ENCODE measurements at places on chromosomes 16 and 17.

GRCh38 chr17:53662608-53663007 lies 160.1 kb upstream of the KIF2B start:
- no peak for DNase-seq

DNA sequence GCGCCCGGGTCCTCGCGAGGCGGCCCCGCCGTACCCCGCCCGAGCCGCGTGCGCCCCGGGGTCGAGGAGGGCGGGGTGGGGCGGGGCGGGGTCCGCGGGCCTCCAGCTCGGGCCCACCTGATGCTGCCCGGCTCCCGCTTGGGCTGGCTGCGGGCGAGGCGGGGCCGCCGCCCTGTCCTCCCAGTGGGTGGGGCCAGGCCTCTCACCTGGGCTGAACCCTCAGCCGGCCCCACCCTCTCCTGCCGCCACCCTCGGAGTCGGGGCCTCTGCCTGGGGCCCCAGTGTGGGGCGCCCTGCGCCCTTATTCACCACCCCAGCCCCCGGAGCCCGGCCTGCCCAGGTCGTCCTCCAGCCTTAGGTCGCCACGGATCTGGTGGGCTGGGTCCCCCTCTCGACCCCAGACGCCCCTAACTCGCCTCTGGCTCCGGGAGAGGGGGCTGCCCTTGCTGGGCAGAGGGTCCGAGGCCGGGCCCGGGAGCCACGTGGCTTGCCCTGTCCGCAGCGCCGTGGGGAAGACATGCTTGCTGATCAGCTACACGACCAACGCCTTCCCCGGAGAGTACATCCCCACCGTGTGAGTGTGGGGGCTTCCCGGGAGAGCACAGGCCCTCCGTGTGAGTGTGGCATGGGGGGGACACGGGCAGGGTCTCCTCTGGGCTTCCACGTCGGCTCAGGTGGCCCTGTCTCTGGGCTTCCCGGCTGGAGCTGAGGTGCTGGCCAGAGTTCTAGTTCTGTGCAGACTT lies 578 bp downstream of the RAC3 start:
- no peak for DNase-seq

DNA sequence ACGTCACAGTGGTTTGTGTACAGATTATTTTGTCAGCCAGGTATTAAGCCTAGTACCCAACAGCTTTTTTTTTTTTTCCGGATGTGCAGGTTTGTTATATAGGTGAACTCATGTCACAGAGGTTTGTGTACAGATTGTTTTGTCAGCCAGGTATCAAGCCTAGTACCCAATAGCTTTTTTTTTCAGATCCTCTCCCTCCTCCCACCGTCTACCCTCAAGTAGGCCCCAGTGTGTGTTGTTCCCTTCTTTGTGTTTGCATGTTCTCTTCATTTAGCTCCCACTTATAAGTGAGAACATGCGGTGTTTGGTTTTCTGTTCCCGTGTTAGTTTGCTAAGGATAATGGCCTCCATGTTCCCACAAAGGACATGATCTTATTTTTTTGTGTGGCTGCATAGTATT lies 19.9 kb downstream of the RPTOR start:
- no peak for DNase-seq

DNA sequence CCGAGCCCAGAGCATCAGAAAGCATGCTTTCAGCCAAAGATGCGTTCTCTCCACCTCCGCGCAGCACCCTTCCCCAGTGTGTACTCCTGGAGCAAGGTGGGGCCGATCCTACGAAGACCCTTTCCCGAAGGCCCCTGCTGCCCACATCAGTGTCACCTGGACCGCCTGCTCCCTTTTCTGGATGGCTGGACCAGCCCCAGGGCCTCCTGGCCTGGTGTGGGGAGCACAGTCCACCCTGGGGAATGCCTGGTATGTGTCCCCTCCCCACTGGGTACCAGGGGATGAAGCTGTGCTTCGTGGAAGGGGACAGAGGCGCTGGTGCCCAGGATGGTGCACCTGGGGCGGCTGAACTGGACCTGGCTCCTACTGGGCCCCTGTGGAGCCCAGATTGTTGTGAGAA lies 173.8 kb downstream of the SEC14L1 start:
- no peak for DNase-seq

- no peak for DNase-seq
Observed at GRCh38 chr17:2042390-2042847, 597 bp downstream of the OVCA2 start.

DNA sequence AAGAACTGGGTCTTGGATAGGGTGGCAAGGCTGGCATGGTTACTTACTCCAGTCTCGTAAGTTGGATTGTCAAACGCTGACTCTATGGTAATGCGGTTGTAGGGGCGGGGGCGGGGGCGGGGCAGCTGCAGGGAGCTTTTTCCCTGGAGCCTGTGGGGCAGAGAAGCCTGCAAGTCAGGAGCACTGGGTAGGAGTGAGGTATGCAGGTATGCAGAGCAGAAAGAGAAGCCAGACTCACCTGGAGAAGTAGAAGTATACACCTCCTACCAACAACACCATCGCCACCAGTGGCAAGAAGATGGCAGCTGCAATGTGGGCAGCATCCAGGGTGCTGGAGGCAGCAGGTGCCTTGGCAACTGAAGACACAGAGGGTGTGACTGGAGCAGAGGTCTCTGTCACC lies 4.8 kb upstream of the PHF12 start:
- DNase-seq: no peak

- no peak for DNase-seq
Observed at GRCh38 chr17:79871131-79871530, 31.9 kb upstream of the CBX4 start.

DNA sequence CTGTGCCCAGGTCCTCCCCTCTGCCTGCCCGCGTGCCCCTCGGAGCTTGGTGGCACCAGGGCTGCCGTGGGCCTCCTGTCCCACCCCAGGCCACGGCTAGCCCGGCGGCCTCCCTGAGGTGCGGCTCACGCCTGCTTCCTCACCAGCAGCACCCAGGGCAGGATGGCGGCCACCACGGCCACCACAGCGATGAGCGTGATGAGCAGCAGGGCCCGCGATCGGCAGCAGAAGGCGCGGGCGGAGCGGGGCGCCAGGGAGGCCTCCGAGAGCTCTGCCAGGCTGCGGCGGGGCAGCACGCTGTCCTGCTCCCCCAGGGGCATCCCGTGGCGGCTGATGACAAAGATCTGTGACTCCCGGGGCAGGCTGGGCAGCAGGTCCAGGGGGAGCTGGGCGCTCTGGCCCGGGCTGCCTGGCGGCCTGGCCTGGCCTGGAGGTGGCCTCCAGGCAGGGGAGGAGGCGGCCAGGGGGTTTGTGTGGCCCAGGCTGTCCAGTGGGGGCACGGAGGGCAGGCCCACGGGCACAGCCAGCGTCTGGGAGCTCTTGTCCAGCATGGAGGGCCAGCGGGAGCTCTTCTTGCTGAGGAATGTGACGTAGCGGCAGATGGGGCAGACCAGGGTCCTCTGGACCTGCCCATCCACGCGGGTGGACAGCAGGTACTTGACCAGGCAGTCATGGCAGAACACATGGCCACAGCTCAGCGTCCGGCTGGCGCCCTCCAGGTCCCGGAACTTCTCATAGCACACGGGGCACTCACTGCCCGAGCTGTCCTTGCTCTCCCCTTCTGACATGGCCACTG lies 4.8 kb downstream of the RNF222 start:
- no peak for DNase-seq

DNA sequence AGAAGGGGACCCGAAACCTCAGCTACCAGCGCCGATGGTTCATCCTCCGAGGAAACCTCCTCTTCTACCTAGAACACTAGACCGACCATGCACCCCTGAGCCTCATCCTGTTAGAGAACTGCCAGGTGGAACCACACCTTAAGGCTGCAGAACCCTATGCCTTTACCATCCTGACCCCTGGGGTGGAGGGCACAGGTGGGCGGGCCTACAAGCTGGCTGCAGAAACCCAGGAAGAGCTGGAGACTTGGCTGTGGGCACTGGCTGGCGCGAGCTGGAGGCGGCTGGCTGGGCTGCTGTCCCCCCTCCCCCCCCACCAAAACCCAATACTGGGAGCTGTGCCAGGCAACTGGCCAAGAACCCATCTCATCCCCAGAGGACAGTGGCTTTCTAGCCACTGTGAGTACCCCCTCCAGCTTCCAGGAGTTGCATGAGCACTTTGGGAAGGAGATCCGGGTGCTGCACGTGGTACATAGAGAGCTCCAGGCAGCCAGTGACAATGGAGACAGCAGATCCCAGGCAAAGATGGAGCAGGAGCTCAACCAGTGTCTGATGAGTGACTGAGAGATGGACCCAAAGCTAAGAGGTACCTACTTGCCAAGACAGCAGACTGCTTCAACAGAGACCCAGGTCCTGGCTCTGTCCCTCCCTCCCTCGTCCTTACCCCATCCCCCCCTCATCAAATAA lies 1.4 kb upstream of the CD2BP2 start:
- DNase-seq: no peak
